Ovary (tissue), 10 donors: ENCODE measurements at places on chromosomes 16 and 17.

DNA sequence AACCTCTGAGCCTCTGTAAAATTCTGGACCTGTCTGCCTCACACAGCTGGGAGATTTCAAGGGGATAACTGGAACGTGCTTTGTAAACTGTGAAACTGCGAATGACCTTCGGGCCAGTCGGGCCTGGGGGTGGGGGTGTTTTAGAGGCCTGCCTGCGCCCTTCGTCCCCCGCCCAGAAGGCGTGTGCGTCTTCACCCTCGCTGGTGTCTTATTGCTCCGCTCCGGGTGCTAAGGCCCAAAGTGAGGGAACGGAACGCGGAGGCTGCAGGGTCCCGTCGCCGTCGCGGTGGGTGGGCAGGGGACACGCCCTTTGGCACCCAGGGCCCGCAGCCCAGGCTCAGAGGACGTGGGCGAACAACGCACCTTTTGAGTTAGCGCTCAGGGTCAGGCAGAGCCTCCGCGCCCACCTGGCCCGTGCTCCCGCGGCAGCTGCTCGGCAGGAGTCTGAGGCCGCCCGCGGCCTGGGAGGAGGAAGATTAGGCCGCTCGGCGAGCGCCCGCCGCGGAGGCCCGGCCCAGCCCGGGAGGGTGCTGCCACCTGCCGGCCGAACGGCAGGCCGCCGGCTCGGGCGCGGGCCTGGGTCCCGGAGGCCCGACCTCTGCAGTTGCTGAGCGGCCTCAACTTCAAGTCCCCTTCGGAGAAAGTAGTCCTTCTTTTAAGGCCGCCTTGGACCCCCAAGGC is 29.7 kb downstream of the DCAKD start:
- H3K27me3 ChIP-seq: no peaks in the 10 kb centered on the region
- DNase-seq: peak; percentile 74
- peak overlapping the region; percentile 30 for H3K4me3 ChIP-seq

DNA sequence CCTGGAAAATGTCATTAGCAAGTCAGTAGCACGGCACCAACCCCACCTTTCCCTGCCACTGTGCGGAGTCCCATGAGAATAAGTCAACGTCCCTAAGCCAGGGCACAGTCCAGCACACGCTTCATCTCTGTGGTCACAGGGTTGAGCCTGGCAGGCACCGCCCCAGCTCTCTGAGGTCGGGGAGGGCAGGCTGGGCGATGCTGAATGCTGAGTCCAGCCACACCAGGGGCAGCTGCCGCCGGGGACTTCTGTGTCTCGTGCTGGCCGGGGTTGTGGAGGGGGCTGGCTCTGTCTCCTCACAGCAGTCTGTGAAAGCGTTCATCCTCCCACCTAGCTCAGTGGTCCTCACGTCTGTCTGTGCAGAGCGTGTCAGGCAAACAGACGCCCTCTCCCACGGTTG is 53.2 kb downstream of the BANP start:
- no peak for DNase-seq
- no peaks in the 10 kb centered on the region for H3K4me1 ChIP-seq
- H3K4me3 ChIP-seq: no peak overlapping the region
- no peaks in the 10 kb centered on the region for H3K36me3 ChIP-seq
- no peaks in the 10 kb centered on the region for H3K27me3 ChIP-seq

DNA sequence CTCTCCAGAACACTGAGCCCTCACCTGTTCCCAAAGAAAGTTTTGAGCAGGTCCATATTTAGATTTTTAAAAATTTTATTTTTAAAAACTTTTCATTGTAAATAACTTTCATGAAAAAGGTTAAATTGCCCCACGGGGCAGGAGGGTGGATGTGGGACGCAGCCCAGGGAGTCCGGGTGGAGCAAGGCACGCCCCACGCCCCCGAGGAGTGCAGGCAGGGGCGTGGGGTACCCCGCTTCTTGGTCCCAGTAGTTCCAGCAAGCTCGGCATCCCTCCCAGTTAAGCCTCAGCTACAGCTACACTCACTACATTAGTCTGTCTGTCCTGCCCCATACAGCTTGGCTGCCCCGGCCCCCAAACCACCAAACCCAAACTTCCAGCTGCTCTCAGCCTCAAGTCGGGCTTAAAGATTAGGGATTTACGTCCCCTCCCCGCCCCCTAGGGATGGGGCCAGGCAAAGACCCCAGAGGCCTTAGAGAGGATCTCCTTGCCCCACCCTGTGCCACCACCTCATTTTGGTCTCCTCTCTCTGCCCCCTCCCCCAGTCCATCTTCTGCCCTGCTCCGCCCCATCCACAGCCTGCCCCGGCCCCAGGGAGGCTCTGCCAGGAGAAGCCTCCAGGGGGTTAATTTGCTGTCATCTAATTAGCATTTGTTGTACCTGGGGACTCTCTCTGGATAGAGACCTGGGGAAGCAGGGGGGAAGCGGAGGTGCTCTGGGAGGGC is 4.6 kb downstream of the FOXJ1 start:
- H3K27ac ChIP-seq: no peak overlapping the region
- H3K27me3 ChIP-seq: peaks cover 2% of the 10 kb centered on the region
- H3K4me3 ChIP-seq: no peak overlapping the region
- no peak for DNase-seq
- H3K36me3 ChIP-seq: no peaks in the 10 kb centered on the region

GRCh38 chr16:50450957-50451356 is 82.2 kb upstream of the BRD7 start:
- no peak for DNase-seq
- H3K27me3 ChIP-seq: no peaks in the 10 kb centered on the region
- no peaks in the 10 kb centered on the region for H3K36me3 ChIP-seq
- no peaks in the 10 kb centered on the region for H3K4me1 ChIP-seq

DNA sequence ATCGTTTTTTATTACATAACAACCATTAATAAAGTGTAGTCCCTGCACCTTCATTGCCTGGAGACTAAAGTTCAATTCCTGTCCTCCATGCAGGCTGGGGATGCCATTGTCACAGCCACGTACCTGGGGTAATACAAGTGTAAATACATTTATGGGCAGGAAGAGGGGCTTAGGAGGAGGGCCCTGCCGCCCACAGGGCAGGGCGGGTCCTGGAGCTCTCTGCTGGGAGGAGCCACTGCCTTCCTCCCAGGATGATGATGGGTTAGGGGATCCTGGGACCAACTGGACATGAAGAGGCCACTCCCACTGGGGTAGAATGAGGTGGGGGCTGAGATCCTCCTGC is 44.1 kb upstream of the SLC38A10 start:
- no peak overlapping the region for H3K27ac ChIP-seq
- no peak for DNase-seq
- no peak overlapping the region for H3K4me3 ChIP-seq
- H3K36me3 ChIP-seq: no peaks in the 10 kb centered on the region
- no peaks in the 10 kb centered on the region for H3K27me3 ChIP-seq
- peaks cover 27% of the 10 kb centered on the region for H3K4me1 ChIP-seq

DNA sequence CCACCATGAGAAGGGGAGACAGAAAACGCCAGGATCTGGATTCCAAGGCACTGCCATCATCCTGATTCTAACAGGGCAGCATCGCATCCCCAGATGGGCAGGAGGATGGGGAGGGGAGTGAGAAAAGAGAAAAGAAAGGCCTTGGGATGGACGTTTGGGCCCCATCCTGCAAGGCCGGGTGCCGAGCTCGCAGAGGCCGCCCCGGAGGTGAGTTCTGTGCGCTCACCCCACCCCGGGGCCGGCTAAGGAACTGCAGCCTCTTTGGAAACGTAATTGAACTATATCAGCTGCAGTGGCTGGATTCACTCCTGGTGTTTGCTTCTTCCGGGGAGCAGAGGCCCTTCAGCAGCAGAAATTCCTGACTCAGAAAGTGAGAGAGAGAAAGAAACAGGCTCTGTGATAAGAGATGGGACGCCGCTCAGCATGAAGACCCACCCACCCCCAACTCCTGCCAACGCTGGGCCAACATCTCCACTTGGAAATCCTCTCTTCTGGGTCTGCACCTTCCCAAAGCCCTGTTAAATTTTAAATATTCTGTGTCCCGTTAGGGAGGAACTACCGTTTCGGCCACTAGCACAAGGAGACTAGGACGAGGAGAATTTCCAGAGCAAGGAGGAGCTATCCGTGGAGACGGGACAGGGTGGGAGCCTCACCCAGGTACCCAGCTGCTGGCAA is 8.5 kb upstream of the SSTR2 start:
- no peak overlapping the region for H3K27ac ChIP-seq
- H3K4me1 ChIP-seq: peaks cover 4% of the 10 kb centered on the region
- H3K27me3 ChIP-seq: no peaks in the 10 kb centered on the region
- no peaks in the 10 kb centered on the region for H3K36me3 ChIP-seq

- peaks cover 4% of the 10 kb centered on the region for H3K4me1 ChIP-seq
- H3K27ac ChIP-seq: no peak overlapping the region
- no peaks in the 10 kb centered on the region for H3K36me3 ChIP-seq
- H3K4me3 ChIP-seq: no peak overlapping the region
- no peak for DNase-seq
- no peaks in the 10 kb centered on the region for H3K27me3 ChIP-seq
Measured at GRCh38 chr17:13787636-13788035, 185.9 kb upstream of the HS3ST3A1 start.

GRCh38 chr17:45371414-45372324 is 54.8 kb upstream of the MAP3K14 start:
- H3K27me3 ChIP-seq: no peaks in the 10 kb centered on the region
- H3K4me3 ChIP-seq: no peak overlapping the region
- no peaks in the 10 kb centered on the region for H3K36me3 ChIP-seq
- H3K4me1 ChIP-seq: peaks cover 4% of the 10 kb centered on the region

DNA sequence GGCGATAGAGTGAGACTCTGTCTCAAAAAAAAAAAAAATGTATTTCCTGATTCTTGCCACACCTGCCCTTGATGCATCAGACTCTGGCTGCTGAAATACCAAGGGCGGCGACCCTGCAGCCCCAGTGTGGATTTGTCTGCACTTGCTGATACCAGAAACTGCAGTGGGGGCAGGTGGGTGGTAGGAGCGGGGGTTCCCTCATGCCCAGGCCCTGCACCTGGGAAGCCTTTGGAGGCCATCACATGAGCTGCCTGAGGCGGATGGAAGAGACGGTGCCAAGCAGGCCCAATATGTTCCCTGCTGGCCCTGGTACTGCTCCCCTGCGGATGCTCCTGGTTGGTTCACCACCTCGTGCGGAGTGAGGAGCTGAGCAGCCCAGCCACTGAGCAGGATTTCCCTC is 50.6 kb downstream of the MARF1 start:
- no peaks in the 10 kb centered on the region for H3K27me3 ChIP-seq
- no peak overlapping the region for H3K4me3 ChIP-seq
- no peak overlapping the region for H3K27ac ChIP-seq
- no peak for DNase-seq

GRCh38 chr16:20920799-20921198 is 20.2 kb downstream of the LYRM1 start:
- H3K4me1 ChIP-seq: no peaks in the 10 kb centered on the region
- no peaks in the 10 kb centered on the region for H3K36me3 ChIP-seq
- H3K27ac ChIP-seq: no peak overlapping the region
- DNase-seq: no peak
- no peaks in the 10 kb centered on the region for H3K27me3 ChIP-seq
- no peak overlapping the region for H3K4me3 ChIP-seq

- no peaks in the 10 kb centered on the region for H3K36me3 ChIP-seq
- H3K27ac ChIP-seq: no peak overlapping the region
- H3K27me3 ChIP-seq: no peaks in the 10 kb centered on the region
- no peak for DNase-seq
Measured at GRCh38 chr17:82603981-82604448, 44.2 kb downstream of the WDR45B start.

- H3K27me3 ChIP-seq: no peaks in the 10 kb centered on the region
- no peak for DNase-seq
- H3K4me1 ChIP-seq: peaks cover 4% of the 10 kb centered on the region
- H3K27ac ChIP-seq: no peak overlapping the region
- no peaks in the 10 kb centered on the region for H3K36me3 ChIP-seq
Measured at GRCh38 chr17:17761894-17762743, 74.7 kb downstream of the SREBF1 start.

DNA sequence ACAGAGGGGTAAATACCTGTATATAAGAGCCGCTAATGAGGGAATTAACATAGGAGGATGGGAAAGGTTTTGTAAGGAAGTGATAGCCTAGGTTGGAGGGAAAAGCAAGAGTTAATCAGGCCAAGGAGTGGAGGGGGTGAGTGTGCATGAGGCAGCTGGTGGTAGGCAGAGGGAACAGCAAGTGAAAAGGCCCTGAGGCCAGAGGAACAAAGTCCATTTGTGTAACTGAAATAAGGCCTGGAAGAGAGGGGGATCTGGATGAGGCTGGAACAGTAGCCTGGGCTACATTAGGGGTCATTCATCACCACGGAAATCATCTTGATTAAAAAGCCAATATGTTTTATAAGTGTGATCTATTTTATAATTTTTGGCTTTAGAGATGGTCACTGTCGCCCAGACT is 45.7 kb downstream of the FZD2 start:
- H3K27ac ChIP-seq: no peak overlapping the region
- H3K4me3 ChIP-seq: no peak overlapping the region
- no peak for DNase-seq
- no peaks in the 10 kb centered on the region for H3K36me3 ChIP-seq
- no peaks in the 10 kb centered on the region for H3K27me3 ChIP-seq
- peaks cover 11% of the 10 kb centered on the region for H3K4me1 ChIP-seq

GRCh38 chr17:59456923-59457615 is 108.3 kb upstream of the DHX40 start:
- H3K4me1 ChIP-seq: no peaks in the 10 kb centered on the region
- no peak for DNase-seq
- no peak overlapping the region for H3K27ac ChIP-seq
- no peak overlapping the region for H3K4me3 ChIP-seq
